ENCODE measurements at places on chromosomes 4 and X. TPM values are rescaled to one million over a fixed set of nuclear protein-coding genes. Genes with fewer than 3 reads are reported as not detected.

Gene L1CAM
- total RNA-seq = 8.6 TPM

Gene NXF2B
- not detected for total RNA-seq

Gene CACNA1F
- total RNA-seq = not detected

Gene SHOX
- total RNA-seq = 0.23 TPM

Gene NEXMIF
- total RNA-seq = 1.9 TPM

Gene RS1
- not detected for total RNA-seq

Gene MYL5
- 13.4 TPM for total RNA-seq

Gene NDP
- not detected for total RNA-seq

Gene HTR2C
- not detected for total RNA-seq

Gene SMIM10L2A
- total RNA-seq = 5.0 TPM

GRCh38 chrX:20664131-20664530 is 397.4 kb upstream of the RPS6KA3 start:
- DNase-seq = no peak

DNA sequence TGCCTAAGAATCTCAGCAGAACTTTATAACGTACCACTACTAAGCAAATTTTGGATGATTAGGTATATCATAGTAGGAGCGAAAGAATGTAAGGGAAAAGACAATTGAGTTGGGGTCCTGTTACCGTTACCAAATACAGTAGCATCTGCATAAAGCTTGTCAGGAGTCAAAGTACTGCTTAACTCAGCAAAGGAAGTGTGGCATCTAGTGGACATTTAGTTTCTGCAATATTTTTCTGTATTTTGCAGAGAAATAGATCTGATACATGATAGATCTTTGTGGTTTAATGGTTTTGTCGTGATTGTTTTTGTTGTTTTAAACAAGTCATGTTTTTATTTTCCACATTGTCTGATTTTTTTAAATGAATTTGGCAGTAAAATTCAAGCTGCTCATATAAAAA is 81.0 kb upstream of the SMARCAD1 start:
- DNase-seq = no peak

GRCh38 chr4:38804654-38805295 is at the start of gene TLR1:
TLR1 (minus strand) TSS chr4:38804791; CDS start chr4:38798831, 5,960 bp downstream.
- DNase-seq = no peak

GRCh38 chr4:781493-782216 is 44.3 kb downstream of the CPLX1 start:
- peak; percentile 99 for DNase-seq

GRCh38 chrX:129642641-129643040 is 12.1 kb downstream of the APLN start:
- no peak for DNase-seq

DNA sequence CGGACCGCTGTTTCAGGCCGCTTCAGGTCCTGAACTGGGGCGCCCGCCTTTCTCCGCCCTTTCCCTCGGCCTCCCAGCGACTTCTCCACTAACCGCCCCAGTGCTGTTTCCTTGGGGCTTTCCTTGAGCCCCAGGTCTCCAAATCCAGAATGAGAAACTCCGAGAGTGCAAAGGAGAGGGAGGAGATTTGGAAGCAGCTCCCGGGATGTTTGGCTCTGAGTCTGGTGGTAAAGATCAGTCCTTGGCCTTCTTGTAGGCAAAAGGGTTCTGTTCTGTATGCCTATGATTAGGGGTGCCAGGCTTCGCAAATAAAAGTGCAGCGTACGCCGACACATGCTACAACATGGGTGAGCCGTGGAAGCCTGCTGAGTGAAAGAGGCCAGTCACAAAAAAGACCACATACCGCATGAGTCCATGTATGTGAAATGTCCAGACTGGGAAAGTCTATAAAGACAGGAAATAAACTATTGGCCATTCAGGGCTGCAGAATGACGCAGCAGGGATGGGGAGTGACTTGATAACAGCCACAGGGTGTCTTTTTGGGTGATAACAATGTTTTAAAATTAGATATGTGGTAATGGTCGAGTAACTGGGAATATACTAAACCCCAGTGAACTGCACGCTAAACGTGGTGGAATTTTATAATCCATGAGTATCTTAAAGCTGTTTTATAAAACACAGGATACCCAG is 99.8 kb downstream of the TRAPPC11 start:
- no peak for DNase-seq

DNA sequence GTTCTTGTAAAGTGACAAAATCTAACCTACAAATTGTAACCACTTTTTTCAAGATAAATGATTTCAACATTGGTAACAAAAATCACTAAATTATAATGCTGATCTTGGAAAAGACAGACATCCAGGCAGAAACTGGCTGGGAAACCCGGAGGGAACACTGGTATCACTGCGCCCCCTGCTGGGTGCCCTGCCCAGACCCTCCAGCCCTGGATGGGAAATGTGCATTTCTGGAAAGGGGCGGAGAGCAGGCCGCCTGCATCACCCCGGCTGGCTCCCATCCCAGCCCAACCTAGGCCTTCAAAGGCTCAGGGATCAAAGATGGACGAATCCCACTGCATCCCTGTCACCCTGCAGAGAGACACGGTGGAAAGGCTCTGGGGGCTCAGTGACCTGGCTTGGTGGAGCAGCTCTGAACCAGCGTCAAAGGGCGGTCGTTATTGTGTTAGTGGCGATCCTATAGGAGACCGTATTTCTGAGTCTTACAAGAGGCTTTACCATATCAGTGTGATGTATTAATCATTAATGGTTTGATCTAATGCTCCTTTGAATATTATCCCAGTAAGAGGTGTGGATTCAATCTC is 37.3 kb downstream of the ACOX3 start:
- peak; percentile 87 for DNase-seq

DNA sequence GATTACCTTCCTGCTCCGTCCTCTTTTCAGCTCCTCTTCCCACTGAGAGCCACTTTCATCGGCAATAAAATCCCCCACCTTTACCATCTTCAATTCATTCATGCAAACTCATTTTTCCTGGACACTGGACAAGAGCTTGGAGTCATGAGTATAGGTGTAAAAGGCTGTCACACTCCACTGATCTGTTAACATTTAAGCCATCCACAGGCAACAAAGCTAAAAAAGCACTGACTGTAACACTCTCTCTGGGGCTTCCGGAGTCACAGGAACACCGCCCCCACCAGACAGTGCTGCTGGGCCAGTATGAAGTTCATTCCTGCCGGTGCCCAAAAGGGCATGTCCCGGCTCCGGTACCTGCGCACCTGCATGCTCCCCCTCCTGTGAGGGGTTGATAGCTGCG is 38.5 kb downstream of the MAGEB5 start:
- DNase-seq = no peak

DNA sequence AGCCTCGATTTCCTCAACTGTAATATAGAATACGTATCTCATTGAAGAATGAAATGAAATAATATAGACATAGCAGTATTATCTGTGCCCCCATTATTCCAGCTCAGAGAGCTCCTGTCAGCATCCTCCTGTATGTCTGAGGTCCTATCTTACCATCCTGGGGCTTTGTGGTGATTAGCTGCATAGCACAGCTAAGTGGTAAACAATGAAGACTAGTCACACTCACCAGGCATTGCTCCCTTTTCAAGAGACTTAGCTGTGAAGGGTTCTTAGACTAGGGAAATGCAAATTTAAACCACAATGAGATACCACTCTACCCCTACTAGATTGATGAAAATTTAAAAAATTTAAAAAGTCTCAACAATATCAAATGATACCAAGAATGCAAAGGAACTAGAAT is 172.9 kb downstream of the SLC39A8 start:
- no peak for DNase-seq

DNA sequence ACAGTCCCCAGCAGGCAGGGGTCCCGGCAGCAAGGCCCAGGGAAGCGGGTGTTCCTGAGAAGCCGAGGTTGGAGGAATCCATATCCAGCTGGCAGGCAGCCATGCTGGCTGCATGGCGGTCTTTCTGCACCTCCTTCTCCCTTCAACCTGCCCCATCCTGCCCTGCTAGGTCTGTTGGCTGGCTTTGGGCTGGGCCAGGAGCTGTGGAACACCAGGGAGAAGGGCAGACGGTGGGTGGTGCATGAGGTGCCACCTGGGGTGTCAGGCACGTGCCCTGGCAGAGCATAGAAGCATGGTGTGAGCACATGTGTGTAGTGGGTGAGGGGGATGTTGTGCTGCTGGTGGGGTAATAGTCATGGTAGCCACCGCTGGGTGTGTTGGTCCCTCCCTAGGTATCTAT is 150.1 kb downstream of the PJA1 start:
- no peak for DNase-seq

GRCh38 chr4:177178246-177178645 is 131.4 kb upstream of the NEIL3 start:
- no peak for DNase-seq

GRCh38 chrX:65014230-65014629 is 38.0 kb upstream of the ZC4H2 start:
- no peak for DNase-seq

DNA sequence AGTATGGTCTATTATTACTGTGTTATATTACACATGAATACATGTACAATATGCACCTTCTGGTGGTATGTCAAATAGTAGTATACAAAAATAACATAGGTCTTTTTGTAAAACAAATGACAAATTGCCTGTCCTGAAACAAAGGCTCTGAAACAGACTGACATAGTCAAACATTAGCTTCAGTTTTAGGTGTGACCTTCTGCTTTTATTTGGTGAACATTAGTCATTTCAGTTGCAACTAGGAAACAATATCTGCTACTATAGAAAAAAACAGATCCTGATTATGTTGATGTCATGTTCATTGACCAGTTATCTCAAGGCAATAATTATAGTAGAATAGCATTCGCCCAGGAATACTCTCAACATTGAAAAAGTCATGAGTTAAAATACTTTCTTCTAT is 123.0 kb downstream of the CHRNA9 start:
- no peak for DNase-seq

GRCh38 chrX:18887825-18888212 is 96.1 kb downstream of the PHKA2 start:
- no peak for DNase-seq

DNA sequence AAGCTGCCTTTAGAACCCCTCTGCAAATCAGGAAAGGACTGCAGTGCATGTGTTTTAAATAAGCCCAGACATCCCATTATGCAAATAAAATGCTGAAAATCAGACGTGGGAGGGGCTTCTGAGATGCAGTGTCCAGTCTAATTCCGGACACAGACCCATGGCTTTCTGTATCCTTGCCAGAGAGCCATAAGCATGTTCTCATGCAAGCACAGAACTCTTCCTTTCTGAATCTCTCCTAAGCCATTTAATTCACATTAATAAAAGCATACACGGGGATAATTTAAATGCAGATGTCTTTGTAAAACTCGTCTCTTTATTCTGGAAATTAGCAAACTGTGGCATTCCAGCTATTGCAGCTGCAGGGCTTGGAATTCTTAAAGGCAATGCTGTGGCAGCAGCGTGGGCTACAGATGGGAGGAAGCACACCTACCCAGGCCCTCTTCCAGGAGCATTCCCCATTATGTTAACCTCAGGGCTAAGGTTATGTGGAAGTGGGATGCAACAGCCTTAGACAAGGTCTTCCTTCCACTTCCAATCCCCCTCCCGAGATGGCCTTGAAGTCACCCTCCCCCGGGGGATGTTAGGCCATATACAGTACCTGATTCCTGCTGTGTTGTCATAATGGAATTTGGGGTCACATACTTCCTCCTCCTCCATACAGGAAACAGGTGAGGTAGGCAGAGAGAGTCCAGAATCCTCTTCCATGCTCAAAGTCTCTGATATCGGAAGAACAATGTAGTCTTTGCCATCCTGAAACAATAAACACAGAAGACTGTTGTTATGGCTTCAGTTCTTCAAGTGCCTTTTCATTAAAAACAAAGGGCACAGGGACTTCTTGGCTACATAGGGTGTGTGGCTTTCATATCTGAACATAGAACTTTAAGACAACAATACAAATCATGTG is 38.1 kb downstream of the KDR start:
- DNase-seq = no peak

DNA sequence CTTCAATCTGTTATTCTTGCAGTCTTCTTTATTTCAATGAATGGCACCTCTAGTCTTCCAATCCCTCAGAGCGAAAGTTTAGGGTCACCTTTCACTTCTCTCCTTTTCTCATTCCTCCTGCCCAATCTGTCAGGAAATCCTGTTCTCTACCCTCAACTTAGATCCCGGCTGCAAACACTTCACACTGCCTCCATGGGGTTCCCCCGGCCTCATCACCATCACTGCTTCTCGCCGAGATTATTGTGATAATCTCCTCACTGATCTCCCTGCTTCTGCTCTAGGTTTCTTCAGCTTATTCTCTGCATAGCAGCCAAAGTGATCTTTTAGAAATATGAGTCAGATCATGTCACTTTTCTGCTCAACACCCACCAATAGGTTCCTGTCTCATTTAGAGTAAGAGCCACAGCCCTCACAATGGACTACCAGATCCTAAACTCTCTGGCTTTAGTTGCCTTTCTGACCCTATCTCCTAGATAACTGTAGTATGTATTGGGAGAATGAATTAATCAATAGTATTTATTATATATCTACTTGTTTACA is 43.6 kb upstream of the TBC1D9 start:
- no peak for DNase-seq

- no peak for DNase-seq
Observed at GRCh38 chr4:83716874-83717273, 181.0 kb downstream of the GPAT3 start.

DNA sequence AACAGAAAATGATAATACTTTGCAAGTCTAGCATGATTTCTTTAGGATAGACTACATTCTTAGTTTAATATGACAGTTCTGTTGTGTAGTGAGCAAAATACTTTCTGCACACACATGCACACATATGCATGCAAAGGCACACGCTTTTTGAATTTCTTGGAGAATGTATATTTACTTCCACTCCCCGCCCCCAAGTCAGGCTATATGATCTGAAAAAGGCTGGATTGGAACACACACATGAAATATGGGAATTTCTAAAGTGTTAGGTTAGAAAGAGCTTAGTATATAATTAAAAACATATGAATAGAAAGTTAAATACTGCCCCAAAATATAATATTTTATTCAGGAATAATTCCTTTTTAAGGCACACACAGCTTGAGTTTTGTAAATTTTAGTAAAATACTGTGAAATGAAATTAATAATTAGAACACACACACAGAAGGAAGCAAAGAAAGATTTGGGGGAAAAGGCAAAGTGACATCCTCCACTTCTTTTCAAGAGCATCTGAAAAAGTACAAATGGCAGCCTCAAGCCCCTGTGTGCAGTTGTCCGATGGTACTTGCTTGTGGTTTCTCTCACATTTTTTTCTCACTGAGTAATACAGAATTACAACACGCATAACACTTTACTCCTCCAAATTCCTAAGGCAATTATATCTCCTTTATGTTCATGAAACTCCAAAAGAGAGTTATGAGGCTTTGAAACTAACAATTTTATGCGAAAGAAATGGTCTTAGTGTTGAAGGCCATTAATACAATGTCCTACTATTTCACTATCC is 228.9 kb upstream of the ETNPPL start:
- DNase-seq = no peak

DNA sequence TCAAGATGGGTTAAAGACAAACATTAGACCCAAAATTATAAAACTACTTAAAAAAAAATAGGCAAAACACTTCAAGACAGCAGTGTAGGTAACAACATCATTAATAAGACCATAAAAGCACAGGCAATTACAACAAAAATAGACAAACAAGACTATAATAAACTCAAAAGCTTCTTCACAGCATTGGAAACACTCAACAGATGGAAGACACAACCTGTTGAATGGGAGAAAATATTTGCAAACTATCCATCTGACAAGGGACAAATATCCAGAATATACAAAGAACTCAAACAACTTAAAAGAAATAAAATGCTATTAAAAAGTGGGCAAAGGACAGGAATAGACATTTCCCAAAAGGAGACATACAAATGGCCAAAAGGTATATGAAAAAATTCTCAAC is 170.7 kb downstream of the HHIP start:
- DNase-seq = no peak

Data from suprapubic skin (tissue), 4 donors.